Hematopoietic multipotent progenitor cell treated with erythropoietin and hydrocortisone succinate and interleukin-3 and kit ligand, for 6 days (in vitro differentiated cells): ENCODE measurements at places on chromosomes 7 and 10.

GRCh38 chr10:126839094-126839761 lies 66.0 kb upstream of the DOCK1 start:
- DNase-seq = no peak

GRCh38 chr7:118186501-118186900 lies 2.5 kb downstream of the LSM8 start:
- peak; percentile 32 for DNase-seq

- DNase-seq = no peak
Observed at GRCh38 chr10:91766676-91767075, 31.6 kb upstream of the TNKS2 start.

DNA sequence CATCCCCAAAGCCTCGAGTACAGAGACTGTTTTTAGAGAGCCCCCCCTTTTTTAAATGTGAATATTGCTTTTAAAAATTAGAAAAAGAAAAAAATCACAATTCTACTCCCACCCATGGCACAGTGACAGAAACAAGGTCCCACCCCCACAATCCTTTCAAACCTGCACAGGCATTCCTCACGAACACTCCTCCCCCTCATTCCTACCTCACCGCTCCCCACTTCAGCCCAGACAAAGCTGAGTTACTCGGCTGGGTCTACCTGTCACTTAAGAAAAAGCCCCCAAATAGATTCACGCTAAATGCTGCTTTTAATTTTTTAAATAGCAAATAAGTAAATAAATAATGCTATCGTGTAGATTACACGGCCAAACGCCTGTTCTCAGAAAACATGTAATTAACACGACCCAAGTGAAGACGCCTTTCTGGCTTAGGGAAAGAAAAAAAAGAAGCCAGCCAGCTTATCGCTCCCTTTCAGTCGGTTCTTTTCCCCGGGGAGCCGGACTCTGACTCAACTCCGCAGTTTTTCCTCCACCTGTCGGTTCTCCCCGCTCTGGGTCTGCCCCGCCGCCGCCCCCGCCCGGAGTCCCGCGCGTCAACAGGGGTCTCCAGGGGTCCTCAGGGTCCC lies 739 bp downstream of the MPP7 start:
- DNase-seq = peak; percentile 71

GRCh38 chr10:79147796-79148451 lies 79.2 kb downstream of the ZMIZ1 start:
- no peak for DNase-seq
